Breast epithelium (tissue), 4 donors: ENCODE measurements at places on chromosomes 11 and 22. TPM values are rescaled to one million over a fixed set of nuclear protein-coding genes. Genes with fewer than 3 reads are reported as not detected.
A peak's percentile ranks its signal among the peaks of the same experiment; 100 is the strongest.

- H3K4me1 ChIP-seq, result peaks cover 23% of the 10 kb centered on the region
- H3K27me3 ChIP-seq, result no peaks in the 10 kb centered on the region
- no peak overlapping the region for H3K27ac ChIP-seq
- no peak for DNase-seq
- H3K36me3 ChIP-seq, result no peaks in the 10 kb centered on the region
Measured at GRCh38 chr11:20029193-20029592, 131.1 kb downstream of the DBX1 start.

Gene GLYATL2
- 1.3 TPM for total RNA-seq

Gene DGCR6
- 11.5 TPM for total RNA-seq

Gene PRG3
- not detected for total RNA-seq

- no peaks in the 10 kb centered on the region for H3K27me3 ChIP-seq
- H3K4me3 ChIP-seq, result no peak overlapping the region
- no peak for DNase-seq
- no peak overlapping the region for H3K27ac ChIP-seq
- H3K4me1 ChIP-seq, result no peaks in the 10 kb centered on the region
Measured at GRCh38 chr11:41382927-41383326, 76.5 kb downstream of the LRRC4C start.

Gene ARAP1
- 109 TPM for total RNA-seq

DNA sequence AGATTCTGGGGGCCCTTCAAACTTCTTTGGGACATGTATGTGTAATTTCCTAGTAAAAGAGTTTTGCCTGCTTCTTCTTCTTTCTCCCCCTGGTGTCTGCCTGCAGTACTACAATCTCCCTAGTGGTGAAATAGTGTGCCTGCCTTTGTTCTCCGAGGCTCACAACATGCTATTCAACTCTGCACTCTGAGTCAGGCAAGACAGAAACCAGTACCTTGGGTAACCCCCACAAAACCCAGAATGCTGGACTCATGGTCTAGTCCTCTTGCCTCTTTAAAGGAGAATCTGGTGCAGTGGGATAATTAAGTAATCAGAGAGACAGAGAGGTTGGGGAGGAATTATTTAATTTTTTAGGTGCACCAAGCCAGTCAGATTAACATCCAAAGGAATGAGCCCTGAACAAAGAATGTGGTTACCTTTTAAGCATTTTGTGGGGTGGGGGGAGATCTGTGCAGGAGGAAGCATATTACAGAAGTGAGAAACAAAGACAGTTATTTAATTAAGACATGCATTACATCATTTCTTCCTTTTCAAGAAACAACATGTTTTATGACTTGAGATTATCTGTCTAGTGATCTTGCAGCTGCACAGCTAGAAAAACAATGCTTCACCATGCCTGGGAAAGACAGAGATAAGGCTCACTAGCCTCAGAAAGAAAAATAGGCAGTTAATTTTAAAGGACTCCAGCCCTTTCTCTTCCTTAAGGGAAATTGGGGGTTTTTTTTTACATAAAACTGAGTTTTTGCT is 11.0 kb upstream of the MS4A6A start:
- H3K4me1 ChIP-seq, result no peaks in the 10 kb centered on the region
- no peak for DNase-seq
- H3K4me3 ChIP-seq, result no peak overlapping the region

GRCh38 chr11:69817265-69818230 is 1.7 kb downstream of the FGF3 start:
- H3K27ac ChIP-seq, result no peak overlapping the region
- H3K4me1 ChIP-seq, result no peaks in the 10 kb centered on the region
- DNase-seq, result no peak
- no peaks in the 10 kb centered on the region for H3K27me3 ChIP-seq
- no peaks in the 10 kb centered on the region for H3K36me3 ChIP-seq
- H3K4me3 ChIP-seq, result peak overlapping the region; percentile 24

DNA sequence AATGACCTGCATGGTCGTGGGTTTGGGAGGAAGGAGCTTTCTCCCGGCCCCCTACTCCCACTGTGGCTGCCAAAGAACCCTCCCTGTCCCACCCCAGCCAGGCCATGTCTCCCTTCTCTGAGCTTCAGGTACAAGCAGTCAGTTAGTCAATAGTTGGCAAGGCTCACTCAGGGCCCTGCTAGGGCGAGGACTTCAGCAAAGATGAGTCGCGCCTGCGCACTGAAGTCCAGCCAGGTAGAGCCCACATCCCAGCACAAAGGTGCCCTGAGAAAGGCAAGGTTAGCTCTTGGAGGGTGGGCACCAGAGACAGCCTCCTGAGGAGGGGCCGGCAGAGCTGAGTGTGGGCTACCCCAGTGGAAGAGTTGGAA is 11.1 kb downstream of the C11orf86 start:
- H3K27ac ChIP-seq, result peak overlapping the region; percentile 35
- H3K27me3 ChIP-seq, result no peaks in the 10 kb centered on the region
- no peaks in the 10 kb centered on the region for H3K36me3 ChIP-seq
- peaks cover 7% of the 10 kb centered on the region for H3K4me1 ChIP-seq
- DNase-seq, result no peak
- H3K4me3 ChIP-seq, result no peak overlapping the region

GRCh38 chr22:46502440-46503175 is 34.8 kb downstream of the CELSR1 start:
- no peak overlapping the region for H3K4me3 ChIP-seq
- H3K27me3 ChIP-seq, result no peaks in the 10 kb centered on the region
- no peak overlapping the region for H3K27ac ChIP-seq
- DNase-seq, result no peak
- H3K4me1 ChIP-seq, result no peaks in the 10 kb centered on the region

DNA sequence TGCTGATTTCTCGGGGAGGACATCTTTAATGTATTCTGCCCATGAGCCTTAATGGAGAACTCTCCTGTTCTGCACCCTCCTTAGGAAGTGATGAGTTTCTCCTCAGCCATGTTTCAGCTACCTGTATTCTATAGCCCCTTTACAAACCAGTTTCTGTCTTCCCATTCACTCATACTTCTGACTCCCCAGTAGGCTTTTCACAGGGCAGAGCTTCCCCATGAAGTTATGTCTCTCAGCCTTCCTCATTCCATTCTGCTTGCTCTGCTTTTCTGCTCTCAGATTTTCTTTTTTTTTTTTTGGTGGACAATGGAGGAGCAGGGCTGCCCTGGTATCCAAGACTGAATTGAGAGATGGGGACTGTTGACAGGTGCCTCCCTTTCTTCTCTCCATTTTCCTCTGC is 4.3 kb upstream of the OR52R1 start:
- no peak overlapping the region for H3K27ac ChIP-seq
- no peaks in the 10 kb centered on the region for H3K36me3 ChIP-seq
- H3K4me3 ChIP-seq, result no peak overlapping the region
- no peaks in the 10 kb centered on the region for H3K4me1 ChIP-seq

GRCh38 chr22:31153357-31153756 is 6.6 kb upstream of the RNF185 start:
- no peaks in the 10 kb centered on the region for H3K36me3 ChIP-seq
- no peak for DNase-seq
- H3K4me3 ChIP-seq, result no peak overlapping the region
- no peaks in the 10 kb centered on the region for H3K27me3 ChIP-seq

DNA sequence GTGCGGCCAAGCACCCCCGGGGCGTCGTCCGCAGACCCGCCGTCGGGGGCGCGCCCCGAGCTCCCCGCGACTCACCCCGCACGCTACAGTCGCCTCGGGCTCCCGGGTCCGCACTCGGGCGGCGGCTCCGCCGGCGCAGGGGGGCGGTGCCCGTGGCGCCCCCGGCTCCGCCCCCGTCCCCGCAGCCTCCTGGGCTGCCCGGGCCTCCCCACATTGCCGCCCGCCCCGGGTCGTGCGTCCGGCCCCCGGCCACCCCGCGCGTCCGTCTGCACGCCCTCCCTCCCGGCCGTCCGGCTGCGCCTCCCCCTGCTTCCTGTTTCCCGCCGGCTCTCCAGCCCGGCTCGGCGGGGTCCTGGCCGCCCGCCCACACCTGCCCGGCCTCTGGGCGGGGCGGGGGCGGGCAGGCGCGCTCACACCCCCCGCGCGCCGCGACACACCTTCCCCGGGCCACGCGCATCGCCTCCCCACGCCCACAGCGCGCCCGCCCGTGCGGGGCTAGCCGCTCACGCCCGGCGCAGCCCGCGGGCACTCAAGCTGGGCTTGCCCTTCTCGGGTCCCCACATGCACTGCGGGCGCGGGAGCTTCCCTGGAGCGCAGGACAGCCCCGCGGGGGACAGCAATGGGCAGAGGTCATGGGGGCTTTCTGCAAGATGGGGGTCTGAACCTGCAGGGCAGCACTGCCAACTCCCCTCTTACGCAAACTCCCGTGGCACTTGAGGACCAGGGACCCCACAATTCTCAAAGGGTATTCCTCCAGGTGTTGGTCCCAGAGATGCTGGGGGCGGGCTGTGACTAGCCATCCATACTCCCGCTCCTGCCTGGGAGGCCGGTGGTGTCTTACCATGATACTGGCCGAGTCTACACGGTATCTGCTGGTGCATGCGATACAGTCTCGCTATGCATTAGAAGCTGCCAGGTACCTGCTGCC is at the start of gene CARD10:
Gene CARD10, minus strand, starts transcription at position 148 of the 928 bp plus-strand sequence. CDS start 215 bp downstream, outside the sequence.
- H3K27ac ChIP-seq, result peak within 1 kb of the TSS; percentile 83
- no peak for DNase-seq
- H3K4me1 ChIP-seq, result no peaks in the 10 kb centered on the region
- no peaks in the 10 kb centered on the region for H3K27me3 ChIP-seq
- H3K4me3 ChIP-seq, result peak within 1 kb of the TSS; percentile 81

GRCh38 chr11:67504950-67505581 is at the start of gene PITPNM1:
Gene PITPNM1, minus strand, starts transcription at chr11:67505363. Its CDS starts 1,183 bp downstream, at chr11:67504180.
- H3K4me1 ChIP-seq, result peaks cover 27% of the 10 kb centered on the region
- H3K27me3 ChIP-seq, result no peaks in the 10 kb centered on the region
- peak within 1 kb of the TSS; percentile 98 for H3K27ac ChIP-seq
- H3K4me3 ChIP-seq, result peak within 1 kb of the TSS; percentile 70

DNA sequence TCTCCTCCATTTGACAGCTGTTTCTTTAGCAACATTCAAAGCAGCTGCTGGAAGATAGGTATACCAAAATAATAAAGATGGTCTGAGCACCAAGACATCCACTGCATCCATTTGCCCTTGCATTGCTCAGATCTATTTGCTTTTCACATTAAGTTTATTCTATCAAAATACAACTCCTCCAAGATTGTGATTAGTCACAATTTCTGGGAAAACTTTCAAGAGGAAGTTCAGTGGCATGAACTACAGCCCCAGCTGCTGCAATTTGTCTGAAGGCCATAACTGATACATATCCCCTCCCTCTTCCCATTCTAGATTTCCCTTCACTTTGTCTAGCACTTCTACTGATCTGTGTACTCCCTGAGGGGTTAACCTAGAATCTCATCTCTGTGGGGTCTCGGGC is 117.5 kb upstream of the CEP126 start:
- no peak overlapping the region for H3K27ac ChIP-seq
- no peak for DNase-seq
- H3K4me3 ChIP-seq, result no peak overlapping the region
- H3K36me3 ChIP-seq, result no peaks in the 10 kb centered on the region
- no peaks in the 10 kb centered on the region for H3K27me3 ChIP-seq
- H3K4me1 ChIP-seq, result no peaks in the 10 kb centered on the region

- no peak within 1 kb of the TSS for H3K27ac ChIP-seq
- no peaks in the 10 kb centered on the region for H3K27me3 ChIP-seq
- no peaks in the 10 kb centered on the region for H3K36me3 ChIP-seq
- H3K4me1 ChIP-seq, result no peaks in the 10 kb centered on the region
Measured at GRCh38 chr11:1036303-1036923, at the start of gene MUC6. Gene MUC6, minus strand, starts transcription at chr11:1036718. Its CDS starts 63 bp downstream, at chr11:1036655.

Gene GLB1L2
- 3.4 TPM for total RNA-seq

Gene MMP11
- total RNA-seq, result 4.8 TPM

DNA sequence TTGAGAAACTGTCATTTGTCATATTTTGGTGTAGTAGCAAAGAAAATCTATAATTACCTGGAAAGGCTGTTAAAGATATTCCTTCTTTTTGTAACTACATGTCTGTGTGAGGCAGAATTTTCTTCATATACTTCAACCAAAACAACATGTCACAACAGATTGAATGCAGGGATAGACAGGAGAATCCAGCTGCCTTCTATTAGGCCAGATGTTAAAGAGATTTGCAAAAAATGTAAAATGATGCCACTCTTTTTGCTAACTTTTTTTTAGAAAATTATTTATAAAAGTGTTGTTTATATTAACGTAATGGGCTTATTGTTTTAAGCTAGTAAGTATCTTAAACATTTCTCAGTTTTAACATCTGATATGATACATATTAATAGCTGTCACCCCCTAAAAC is 12.7 kb downstream of the DGKZ start:
- H3K27me3 ChIP-seq, result no peaks in the 10 kb centered on the region
- peaks cover 29% of the 10 kb centered on the region for H3K4me1 ChIP-seq
- no peaks in the 10 kb centered on the region for H3K36me3 ChIP-seq
- no peak overlapping the region for H3K4me3 ChIP-seq
- H3K27ac ChIP-seq, result no peak overlapping the region
- no peak for DNase-seq

Gene APOA4
- total RNA-seq, result not detected

DNA sequence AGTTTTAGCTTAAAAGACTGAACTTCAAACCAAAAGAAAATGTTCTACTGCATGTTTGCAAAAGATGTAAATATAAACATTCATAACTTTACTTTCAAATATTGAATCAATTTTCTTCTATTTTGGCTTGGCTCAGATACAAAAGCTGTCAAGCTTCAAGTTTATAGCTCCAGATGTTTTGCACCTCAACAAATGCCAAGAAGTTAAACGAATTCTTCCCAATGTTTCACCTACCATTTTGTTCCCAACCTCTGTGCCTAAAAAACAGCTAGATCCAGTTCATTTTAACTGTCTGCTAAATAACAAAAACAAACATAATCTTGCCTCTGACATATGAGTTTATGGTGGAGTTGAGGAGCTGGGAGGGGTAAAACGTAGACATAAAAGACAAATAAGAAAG is 76.5 kb downstream of the RAB30 start:
- DNase-seq, result no peak
- no peaks in the 10 kb centered on the region for H3K27me3 ChIP-seq
- no peak overlapping the region for H3K4me3 ChIP-seq
- H3K4me1 ChIP-seq, result no peaks in the 10 kb centered on the region
- no peak overlapping the region for H3K27ac ChIP-seq

GRCh38 chr22:44180706-44181032 is at the start of gene PARVG:
Gene PARVG, plus strand, starts transcription at chr22:44180925. Its CDS starts 2,405 bp downstream, at chr22:44183330.
- H3K27me3 ChIP-seq, result no peaks in the 10 kb centered on the region
- H3K36me3 ChIP-seq, result no peaks in the 10 kb centered on the region
- peak within 1 kb of the TSS; percentile 25 for H3K4me3 ChIP-seq
- DNase-seq, result no peak
- peak within 1 kb of the TSS; percentile 43 for H3K27ac ChIP-seq
- H3K4me1 ChIP-seq, result no peaks in the 10 kb centered on the region

GRCh38 chr11:109994907-109995306 is 98.3 kb upstream of the ZC3H12C start:
- no peaks in the 10 kb centered on the region for H3K27me3 ChIP-seq
- DNase-seq, result no peak
- no peaks in the 10 kb centered on the region for H3K36me3 ChIP-seq
- H3K27ac ChIP-seq, result no peak overlapping the region
- H3K4me3 ChIP-seq, result no peak overlapping the region

Gene TBC1D10A
- total RNA-seq, result 50.1 TPM
